ENCODE measurements at places on chromosomes 11 and 22.

GRCh38 chr11:67780056-67780455 is 105.6 kb upstream of the ALDH3B2 start:
- no peak for DNase-seq

DNA sequence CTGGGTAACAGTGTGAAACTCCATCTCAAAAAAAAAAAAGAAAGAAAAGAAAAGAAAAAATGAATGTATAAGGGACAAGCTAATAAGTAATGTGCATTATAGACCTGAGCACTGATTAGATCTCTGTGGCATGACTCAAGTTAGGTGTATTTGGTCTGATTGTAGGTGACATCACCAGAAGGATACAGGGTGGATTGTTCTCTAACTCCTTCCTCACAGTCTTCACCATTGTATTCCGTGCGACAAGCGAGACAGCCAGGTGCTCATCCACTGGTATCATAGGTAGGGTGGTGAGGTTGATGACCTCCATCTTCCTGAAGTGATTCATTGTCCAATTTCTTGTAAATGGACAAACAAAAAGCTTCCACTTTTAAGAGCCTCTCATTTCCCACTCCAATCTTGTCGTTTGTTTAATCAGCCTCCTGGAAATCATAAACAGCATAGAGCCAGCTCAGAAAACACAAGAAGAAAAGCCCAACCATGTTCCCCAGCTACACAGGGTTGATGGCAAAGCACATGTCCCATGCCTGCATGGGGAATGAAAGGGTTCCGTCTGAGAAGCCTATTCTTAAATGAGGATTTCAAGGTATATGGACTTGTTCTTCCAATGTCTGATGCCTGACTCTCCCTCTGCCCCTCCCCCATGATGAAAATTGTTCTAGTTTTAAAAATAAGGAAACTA is 6.2 kb downstream of the FAM227A start:
- no peak for DNase-seq

DNA sequence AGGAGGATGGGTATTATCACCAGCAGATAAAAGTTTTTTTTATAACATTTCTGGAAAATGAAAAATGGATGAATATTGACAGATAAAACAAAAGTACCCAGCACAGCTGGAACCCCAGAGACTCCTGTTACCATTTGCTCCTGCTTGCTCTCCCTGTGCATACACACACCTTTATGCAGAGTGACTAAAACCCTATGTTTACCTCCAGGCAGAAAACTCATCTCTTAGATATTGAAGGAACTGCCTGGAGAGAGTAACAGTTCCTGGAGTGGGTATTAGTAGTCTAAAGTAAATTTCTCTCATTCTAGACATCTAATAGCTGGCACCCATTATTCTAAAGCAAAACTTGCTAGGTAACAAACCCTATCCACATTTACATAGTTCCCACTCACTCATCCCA is 38.0 kb downstream of the CYP2R1 start:
- no peak for DNase-seq

- no peak for DNase-seq
These were observed 147.0 kb upstream of the B3GAT1 start for GRCh38 chr11:134558916-134559601.

GRCh38 chr22:17831501-17832251 is 57.4 kb upstream of the BID start:
- DNase-seq, result no peak

DNA sequence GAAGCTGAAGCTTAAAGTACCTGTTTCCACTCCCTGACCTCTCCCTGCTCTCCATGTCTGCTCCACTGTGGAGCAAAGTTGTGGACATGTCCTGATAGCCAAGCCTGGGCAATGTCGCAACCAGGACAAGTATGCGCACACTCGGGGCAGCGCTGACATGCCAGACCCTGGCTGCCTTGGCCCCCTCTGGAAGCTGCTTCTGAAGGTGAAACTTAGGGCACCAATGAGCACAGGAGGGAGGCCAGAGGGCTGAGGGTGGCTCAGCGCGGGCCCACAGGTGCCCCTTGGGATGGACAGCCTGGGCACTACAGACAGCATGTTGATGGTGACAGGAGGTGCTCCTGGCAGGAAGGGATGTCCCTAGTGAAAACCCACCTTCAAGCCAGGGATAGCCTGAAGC is 90.2 kb downstream of the CCDC73 start:
- no peak for DNase-seq

- peak; percentile 70 for DNase-seq
These were observed 56.7 kb upstream of the RAB38 start for GRCh38 chr11:88231894-88232482.

DNA sequence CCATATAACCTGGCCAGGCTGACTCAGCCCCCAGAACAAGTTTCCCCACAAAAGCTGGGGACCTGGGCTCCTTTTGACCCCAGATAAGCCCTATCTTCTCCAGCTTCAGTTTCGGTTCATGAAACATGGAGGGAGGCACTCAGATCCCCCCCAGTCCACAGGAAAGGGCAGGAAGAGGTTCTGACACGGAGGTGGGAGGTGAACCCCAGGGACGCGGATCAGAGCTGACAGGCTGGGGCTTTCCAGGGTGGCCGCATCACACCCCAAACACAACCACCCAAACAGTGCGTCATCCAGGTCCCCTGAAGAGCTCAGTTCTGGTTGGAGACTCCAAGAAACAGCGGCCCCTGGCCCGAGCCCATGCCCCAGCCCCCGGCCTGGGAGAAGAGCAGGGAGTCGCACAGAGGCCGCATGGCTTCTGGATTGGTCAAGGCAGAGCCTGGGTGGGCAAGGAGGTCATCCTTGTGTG is 44.3 kb upstream of the A4GALT start:
- no peak for DNase-seq

- DNase-seq, result peak; percentile 23
These were observed 1.2 kb downstream of the TRABD start for GRCh38 chr22:50186761-50187523.

GRCh38 chr11:10872097-10872496 is 14.2 kb upstream of the ZBED5 start:
- DNase-seq, result no peak

- DNase-seq, result no peak
These were observed 12.7 kb downstream of the DCHS1 start for GRCh38 chr11:6642957-6643356.

GRCh38 chr11:70952191-70952590 is 300.2 kb downstream of the SHANK2 start:
- DNase-seq, result no peak

DNA sequence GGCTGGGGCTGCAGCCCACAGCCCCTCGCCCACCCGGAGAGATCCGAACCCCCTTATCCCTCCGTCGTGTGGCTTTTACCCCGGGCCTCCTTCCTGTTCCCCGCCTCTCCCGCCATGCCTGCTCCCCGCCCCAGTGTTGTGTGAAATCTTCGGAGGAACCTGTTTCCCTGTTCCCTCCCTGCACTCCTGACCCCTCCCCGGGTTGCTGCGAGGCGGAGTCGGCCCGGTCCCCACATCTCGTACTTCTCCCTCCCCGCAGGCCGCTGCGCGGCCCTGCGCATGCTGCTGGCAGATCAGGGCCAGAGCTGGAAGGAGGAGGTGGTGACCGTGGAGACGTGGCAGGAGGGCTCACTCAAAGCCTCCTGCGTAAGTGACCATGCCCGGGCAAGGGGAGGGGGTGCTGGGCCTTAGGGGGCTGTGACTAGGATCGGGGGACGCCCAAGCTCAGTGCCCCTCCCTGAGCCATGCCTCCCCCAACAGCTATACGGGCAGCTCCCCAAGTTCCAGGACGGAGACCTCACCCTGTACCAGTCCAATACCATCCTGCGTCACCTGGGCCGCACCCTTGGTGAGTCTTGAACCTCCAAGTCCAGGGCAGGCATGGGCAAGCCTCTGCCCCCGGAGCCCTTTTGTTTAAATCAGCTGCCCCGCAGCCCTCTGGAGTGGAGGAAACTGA is 731 bp downstream of the GSTP1 start:
- peak; percentile 62 for DNase-seq

DNA sequence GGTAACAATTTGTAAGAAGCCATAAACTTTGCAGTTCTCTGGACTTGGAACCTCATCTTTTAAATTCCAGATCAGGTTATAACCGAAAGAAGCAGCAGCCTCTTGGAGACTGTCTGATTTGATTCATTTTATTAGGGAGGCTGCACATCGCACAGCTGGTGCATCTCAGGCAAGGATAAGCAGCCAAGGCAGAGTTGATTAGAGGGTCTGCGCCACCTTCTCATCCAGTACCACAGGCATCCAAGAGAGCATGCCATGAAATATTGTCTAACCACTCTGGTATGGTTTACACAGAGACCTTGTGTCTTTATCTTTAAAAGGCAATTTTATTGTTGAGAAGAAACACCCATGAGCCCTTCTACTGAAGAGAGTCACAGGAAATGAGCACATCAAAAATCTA is 16.2 kb upstream of the CWF19L2 start:
- DNase-seq, result no peak

GRCh38 chr11:131533149-131533548 is 162.7 kb downstream of the NTM start:
- DNase-seq, result no peak

DNA sequence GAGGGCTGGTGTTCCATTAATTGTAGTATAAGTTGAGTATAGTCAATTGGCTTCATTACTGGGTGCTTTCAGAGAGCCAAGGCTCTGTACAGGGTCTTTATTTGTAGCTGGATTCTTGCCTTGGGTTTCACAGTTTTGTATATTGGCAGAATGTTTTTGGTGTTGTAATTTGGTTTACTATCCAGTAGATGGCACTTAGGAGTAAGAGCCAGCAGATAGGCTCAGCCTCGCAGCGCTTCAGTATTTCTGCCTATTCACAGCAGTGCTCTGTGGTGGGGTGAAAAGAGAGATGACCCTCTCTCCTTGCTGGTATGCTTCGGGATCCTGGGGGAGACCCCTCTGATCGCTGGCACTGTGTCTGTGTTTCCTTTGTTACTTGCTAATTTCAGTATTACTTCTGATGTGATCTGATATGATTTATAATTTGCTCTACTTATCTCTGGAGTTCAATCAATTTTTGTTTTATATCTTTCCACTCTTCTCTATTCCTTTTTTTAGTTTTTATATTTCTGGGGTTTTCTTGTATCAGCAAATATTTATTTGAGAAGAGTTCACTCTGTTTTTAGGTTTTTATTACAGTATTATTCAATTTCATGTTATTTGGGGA is 52.2 kb downstream of the ANO5 start:
- DNase-seq, result peak; percentile 50

GRCh38 chr11:68813773-68814172 is 27.9 kb downstream of the CPT1A start:
- DNase-seq, result no peak

All from dermis blood vessel endothelial cell (primary cell).